ENCODE measurements at places on chromosomes 3 and 15.

DNA sequence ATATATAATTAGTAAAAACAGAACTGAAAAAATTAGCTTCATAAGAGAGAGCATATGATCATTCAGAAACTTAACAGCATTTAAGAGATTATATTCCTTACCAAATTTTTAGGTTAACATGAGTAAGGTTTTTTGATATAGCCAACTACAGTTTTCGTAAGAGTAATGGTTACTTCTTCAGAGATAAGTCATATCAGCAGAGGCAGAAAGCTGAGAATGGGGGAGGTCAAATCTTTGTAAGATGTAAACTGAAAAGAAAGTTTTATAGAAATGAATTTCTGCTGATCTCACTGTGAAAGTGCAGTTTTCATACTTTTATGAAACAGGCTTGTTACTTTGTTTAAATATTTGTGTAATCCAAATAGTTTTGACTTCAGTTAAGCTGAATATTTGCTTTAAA is 193.3 kb downstream of the ZBTB20 start:
- DNase-seq, result no peak

GRCh38 chr3:53633197-53633787 is 138.9 kb downstream of the CACNA1D start:
- no peak for DNase-seq

DNA sequence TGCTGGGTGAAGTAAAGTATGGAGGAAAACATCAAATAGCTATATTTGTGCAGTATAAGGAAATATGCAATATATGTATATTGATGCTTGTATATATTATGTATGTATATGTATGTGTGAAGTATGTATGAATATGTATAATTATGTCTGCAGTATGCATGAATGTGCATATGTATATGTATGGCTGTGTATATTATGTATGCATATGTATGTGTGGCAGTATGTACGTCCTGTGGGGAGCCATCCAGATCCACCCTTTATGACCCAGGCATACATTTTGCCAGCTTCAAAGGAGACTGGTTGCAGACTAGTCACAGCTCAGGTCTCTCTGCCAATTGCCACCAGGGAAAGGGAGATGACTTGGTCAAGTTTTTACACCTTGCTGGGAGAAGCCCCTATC is 24.1 kb downstream of the CCDC54 start:
- no peak for DNase-seq

GRCh38 chr3:186442162-186442561 is 80.1 kb upstream of the DGKG start:
- DNase-seq, result no peak

- no peak for DNase-seq
These were observed 58.3 kb downstream of the LRIG1 start for GRCh38 chr3:66442254-66443117.

DNA sequence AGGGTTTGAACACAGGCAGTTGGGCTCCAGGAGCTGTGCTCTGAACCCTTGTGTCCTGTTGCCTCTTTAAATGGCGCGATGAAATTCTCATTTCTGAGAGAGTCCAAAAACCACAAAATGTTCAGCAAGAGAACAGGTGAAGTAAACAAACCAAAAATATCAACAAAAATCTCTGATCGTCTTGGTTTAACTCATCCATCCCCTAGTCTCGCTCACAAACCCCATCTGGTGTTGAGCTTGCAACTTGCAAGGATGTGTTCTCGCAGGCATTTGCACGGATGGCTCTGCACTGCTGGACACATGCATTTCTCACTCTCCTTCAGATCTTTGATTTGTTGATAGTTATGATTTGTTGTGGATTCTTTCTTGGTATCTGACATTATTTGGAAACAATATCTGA is 31.1 kb downstream of the FAH start:
- DNase-seq, result no peak

DNA sequence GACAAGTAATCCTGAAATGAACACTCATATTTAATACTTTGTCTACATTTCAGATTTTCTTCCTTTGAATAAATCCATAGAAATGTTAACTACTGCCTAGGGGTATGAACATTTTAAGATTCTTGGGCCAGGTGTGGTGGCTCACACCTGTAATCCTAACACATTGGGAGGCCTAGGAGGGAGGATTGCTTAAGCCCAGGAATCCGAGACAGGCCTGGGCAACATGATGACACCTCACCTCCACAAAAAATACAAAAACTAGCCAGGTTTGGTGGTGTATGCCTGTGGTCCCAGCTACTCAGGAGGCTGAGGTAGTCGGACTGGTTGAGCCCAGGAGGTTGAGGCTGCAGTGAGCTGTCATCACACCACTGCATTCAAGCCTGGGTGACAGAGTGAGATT is 73.9 kb upstream of the PIAS1 start:
- DNase-seq, result no peak

DNA sequence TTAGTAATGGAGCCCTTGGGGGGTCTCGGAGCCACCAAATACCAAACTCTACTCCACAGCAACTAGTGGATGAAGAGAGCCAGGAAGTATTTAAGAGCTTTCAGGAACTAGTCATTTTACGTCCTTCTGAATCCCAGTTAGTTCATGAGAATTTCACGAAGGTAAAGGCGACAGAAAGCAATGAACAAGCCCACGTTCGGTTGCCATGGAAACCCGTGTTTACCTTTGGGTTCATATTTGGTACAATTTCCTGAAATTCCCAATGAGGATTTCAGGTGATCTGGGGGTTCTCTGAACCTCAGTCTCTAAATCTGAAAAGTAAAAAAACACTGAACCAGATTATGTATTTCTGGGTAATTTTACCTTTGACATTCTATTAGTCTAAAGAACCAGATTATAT is 93.0 kb downstream of the BDH1 start:
- no peak for DNase-seq

DNA sequence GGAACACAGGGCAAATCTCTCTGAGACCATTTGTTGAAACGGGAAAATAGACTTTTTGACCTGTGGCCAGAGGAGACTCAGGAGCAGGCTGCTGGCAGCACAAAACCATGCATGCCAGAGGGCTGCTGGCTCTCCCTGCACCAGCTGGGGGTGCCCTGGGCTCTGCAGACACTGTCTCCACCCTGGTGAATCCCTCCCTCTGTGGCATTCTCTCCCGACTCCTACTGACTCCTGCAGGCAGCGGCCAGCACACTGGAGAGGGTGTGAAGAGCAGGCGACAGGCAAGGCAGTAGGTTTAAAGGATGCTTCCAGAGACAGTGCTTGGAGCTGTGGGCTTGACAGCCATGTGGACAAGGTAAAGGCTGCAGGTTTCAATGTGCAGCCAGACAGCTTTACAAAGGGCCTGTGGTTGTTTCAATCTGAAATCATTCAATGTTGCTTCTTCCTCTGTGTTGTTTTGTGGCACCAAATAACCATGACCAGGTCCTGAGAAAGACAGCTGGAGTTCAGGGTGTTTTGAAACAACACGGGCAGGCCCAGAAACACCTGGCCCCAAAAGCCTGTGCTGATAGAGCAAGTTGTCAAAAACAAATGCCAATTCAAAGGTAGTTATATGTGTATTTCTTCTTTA is 431.0 kb upstream of the ATP10A start:
- no peak for DNase-seq

- no peak for DNase-seq
These were observed 89.6 kb downstream of the TM4SF4 start for GRCh38 chr3:149564079-149564478.

DNA sequence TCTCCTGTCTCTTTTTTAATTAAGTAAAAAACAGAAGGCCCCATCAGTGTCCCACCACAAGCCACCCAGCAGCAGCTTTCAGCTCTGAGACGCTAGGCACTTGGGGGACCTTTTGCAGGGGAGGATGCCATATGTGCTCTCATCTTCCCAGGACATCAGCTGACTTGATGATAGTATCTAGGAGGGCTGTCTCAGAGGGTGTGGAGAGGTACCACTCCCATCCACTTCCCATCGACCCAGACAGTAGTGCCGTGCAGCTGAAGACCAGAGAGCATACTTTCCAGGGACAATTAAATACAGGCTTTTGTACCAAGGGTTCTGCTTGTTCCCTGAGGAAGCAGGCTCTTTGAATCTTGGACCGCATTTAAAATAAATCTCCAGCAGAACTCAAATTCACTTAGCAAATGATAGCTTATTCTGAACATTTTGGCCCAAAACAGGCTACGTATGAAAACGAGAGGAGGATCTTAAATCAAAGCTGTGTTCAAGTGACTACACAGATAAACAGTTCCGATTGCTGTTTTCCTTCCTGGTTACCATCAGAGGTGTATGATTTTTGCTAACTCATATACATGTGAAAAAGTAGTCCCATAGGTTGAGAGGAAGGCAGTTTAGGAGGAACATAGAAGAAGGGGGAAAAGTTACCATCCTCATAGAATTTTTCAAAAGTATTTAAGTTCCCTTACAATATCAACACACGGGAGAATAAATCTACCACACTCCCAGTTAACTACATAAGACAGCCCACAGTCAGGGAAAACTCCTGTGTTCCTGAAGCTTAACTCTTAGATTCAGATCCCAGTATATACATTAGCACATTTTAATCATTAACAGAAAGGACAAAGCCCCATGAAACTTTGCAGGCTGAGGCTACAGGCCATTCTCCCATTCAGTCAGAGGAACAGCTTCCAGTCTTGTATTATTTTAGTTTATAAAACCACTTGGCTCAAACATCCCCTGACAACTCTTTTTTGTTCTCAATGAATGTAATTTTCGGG is 9.5 kb downstream of the WNT5A start:
- no peak for DNase-seq

DNA sequence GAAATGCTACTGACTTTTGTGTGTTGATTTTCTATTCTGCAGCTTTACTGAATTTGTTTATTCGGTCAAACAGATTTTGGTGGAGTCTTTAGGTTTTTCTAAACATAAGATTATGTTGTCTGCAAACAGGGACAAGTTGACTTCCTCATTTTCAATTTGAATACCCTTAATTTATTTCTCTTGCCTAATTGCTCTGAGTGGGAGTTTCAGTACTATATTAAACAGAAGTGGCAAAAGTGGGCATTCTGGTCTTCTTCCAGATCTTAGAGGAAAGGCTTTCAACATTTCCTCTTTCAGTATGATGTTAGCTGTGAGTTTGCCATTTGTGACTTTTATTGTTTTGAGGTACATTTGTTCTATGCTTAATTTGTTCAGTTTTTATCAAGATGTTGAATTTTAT is 268.5 kb downstream of the WNT5A start:
- DNase-seq, result no peak

GRCh38 chr15:59168536-59168935 is 38.1 kb upstream of the LDHAL6B start:
- no peak for DNase-seq

DNA sequence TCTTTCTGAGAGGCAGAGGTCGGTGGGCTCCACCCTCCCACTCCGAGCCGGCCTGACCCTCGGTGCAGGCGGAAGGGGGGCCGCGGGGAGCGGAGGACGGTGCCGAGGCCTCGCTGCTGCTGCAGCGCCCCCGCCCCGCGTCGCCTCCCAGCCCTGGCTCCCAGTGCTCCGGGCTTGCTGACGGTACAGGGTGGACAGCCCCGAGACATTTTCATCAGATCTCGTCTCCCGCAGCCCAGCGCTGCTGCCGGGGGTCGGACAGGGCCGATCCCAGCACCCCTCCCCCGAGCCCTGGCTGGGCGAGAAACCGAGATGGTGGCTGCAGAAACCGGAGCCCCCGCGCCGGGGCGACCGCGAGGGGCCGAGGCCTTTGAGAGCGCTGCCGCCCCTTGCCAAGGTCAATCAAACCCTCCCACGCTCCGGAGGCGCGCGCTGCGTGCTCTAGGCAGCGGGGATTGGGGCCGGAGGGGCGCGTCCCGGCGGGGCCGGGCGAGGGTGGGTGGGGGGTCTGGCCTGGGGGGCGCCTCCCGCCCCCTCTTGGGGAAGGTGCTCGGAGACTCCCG is 42.5 kb downstream of the EPHB3 start:
- no peak for DNase-seq

DNA sequence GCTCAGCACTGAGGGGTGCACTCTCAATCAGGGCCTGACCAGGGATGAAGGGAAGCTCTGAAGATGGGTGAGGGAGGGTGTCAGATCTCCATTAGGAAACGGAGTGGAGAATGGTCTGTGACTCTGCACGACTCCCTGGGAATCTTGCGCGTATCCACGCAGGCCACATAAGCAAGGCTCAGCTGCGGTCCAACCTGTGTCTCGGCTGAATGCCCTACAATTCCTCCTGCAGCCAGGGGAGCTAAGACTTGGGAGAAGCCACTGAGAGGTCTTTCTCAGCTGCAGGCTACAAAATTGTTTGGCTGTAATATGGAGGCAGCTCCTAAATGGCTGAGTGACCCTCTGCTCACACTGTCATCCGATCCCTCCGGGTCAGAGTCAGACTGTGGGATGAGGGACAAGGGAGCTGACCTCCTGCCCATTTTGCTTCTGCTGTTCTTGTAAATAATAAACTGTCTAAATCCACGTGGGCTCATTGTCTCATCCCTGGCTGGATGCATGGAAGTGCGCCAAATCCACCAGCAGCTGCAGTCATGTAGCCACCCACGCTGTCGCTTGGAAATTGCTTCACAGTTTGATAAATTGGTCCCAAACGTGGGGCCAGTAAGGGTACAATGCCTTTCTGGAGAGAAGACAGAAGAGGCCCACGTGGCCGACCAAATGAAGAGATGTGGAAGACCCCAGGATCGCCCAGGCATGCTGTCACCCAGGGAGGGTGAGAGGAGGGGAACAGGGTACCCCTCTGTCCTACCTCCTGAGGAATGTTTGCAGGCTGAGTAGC is 30.5 kb downstream of the ALS2CL start:
- DNase-seq, result no peak
